ENCODE measurements at places on chromosomes 2 and 18. TPM values are rescaled to one million over a fixed set of nuclear protein-coding genes. Genes with fewer than 3 reads are reported as not detected.
A peak's percentile ranks its signal among the peaks of the same experiment; 100 is the strongest.

DNA sequence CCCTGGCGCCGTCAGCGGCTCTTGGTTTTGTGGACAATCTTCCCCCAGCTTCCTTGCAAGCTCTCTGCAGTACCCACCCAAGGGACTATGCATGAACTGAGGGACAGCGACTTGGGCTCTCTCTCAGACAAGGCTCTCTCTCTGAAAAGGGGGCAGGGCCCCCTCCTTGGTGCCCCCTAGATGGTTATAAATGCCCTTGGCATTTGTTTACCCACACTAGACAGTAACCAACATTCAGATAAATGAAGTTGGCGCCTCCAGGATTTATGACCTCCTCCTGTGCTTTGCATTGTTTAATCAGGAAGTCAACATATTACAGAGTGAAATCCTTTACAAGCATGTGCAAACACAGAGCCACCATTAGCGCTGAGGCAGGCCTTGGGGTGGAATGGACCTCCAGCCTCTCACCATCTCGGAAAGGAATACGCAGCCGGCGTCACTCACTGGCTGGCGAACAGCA lies 547.4 kb upstream of the ID2 start:
- no peak for DNase-seq

GRCh38 chr2:239727776-239728600 lies 297.2 kb downstream of the NDUFA10 start:
- peak; percentile 24 for DNase-seq

The C1QL2 gene
- 0.08 TPM for polyA plus RNA-seq

GRCh38 chr2:161068670-161069069 lies 91.6 kb upstream of the TANK start:
- no peak for DNase-seq

The PTRHD1 gene
- 17.4 TPM for polyA plus RNA-seq

- DNase-seq, result no peak
Observed at GRCh38 chr2:48929571-48930301, 174.2 kb upstream of the LHCGR start.

DNA sequence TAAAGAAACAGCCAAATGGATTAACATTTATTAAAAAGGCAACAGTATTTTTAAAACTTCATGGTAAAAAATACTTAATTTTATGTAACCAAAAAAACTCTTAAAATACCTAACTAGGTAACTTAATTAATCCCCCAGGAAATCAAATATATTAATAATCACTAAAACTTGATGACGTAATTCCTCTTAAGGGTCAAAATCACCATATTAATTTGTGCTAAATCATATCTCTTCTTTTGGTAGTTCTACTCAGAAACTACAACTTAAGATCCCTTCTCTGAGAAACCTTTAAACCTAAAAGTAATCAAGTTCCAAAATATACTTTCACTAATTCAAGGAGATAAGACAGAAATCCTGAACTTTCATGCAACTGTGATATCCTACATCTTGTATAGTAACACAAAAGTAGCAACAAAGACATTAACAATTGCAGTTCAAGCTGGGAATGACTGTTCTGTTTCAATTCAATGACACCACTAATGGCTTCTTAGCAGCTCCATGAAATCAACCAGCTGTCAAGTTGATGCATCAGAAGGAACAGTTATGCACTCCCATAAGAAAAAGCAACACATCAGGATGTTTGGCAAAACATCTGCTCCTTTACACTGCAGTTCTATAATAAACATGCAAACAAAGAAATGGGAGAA lies 4.0 kb downstream of the BAZ2B start:
- no peak for DNase-seq

The PIGN gene
- polyA plus RNA-seq, result 4.3 TPM

GRCh38 chr2:144481666-144482065 lies 38.3 kb downstream of the ZEB2 start:
- no peak for DNase-seq

GRCh38 chr18:73409242-73409641 lies 541.5 kb upstream of the NETO1 start:
- no peak for DNase-seq

DNA sequence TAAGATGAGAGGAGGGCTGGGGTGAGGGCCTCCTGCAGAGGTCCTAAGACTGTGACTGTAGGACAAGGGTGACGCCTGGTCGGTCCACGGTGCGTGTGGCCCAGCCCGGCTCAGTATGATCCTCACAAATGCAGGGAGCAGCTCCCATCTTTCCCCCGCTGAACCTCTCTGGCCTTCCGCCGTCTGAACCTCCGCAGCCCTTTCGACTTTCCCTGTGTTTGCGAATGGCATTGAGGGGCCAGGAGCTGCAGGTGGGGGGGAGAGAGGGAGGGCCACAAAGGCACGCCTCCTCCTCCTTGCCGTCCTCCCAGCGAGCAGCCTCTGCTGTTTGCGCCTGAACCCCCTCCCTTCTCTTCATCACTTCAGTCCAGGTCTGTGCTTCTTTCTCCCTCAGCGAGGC lies 68.6 kb upstream of the PXDN start:
- DNase-seq, result no peak

The ZAP70 gene
- polyA plus RNA-seq, result 0.58 TPM

The ZC3H6 gene
- 11.7 TPM for polyA plus RNA-seq

The SEPTIN10 gene
- polyA plus RNA-seq, result 13.5 TPM

DNA sequence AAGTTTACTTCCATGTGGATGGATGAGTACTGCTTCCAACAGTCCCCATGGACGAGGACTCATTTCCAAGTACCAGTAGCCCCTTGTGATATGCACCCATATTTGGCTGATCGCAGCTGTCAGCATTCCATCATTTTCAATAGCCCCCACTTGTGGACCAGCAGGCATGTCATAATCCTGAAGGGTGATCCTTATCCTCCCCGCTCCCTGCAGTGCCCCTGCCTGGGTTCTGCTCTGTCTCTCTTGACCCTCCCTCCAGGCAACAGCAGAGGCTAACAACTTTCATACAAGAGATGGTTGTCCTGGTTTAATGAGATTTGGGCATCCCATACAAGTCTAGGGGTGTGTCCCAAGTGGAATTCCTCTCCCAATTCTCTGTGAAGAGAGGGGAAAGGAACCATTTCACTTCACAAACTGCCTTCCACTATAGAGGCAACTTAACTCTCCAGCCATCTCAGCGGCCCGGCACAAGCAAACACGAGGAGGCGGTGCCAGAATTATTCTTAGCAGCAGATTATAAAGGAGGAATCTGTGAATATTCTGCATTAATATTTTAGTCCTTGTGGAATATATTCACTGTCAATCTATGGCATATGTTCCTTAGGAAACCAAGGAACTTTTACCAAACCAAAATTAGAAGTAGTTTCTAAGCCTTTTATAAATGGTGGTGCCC lies 110.7 kb downstream of the RTN4 start:
- no peak for DNase-seq

- no peak for DNase-seq
Observed at GRCh38 chr2:8611700-8612099, 70.2 kb upstream of the ID2 start.

The ECEL1 gene
- polyA plus RNA-seq, result 1.4 TPM

The XDH gene
- polyA plus RNA-seq, result 0.06 TPM

GRCh38 chr2:73301636-73302035 lies 8.3 kb upstream of the EGR4 start:
- no peak for DNase-seq

The OTOS gene
- polyA plus RNA-seq, result not detected

- DNase-seq, result no peak
Observed at GRCh38 chr2:204072443-204073324, 136.1 kb downstream of the ICOS start.

The NEU2 gene
- not detected for polyA plus RNA-seq

The KRTCAP3 gene
- not detected for polyA plus RNA-seq

- DNase-seq, result no peak
Observed at GRCh38 chr2:77552956-77553355, 30.8 kb upstream of the LRRTM4 start.

GRCh38 chr2:121360566-121361300 lies 75.7 kb upstream of the TFCP2L1 start:
- no peak for DNase-seq

GRCh38 chr2:217489145-217489960 lies 513.4 kb downstream of the TNS1 start:
- DNase-seq, result no peak

GRCh38 chr2:191125646-191126045 lies 25.1 kb downstream of the STAT4 start:
- no peak for DNase-seq

The CRYGC gene
- not detected for polyA plus RNA-seq

The CHRND gene
- polyA plus RNA-seq, result not detected

DNA sequence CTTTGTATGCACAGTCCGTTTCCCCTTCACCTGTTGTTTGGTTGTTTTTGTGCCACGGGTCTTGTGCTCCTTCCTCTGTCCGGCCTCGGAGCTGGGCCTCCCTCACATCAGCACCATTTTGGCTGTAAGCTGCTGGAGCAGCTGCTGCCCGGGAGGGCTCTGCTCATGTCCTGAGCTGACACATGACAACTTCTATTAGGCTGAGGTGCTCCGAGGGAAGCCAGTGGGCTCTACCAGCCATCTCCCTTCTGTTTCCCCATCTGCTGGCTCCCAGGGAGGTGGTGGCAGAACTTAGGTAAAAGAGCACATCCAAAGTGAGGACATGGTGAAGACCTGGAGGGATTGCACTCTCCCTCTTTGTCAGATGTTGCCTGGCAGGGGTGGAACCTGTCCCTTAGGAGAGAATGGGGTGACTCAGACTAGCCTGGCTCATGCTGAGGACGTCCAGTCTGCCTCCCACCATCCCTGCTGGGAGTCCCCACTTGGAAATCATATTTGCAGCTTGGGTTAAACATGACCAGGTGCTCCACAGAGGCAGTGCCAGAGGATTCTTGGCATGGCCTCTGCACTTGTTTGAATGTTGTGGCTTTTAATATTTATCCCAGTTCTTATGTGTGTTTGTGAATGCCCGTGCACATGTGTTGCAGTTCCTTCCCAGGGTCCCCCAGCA lies 49.8 kb upstream of the TNP1 start:
- no peak for DNase-seq

The POTEI gene
- not detected for polyA plus RNA-seq

DNA sequence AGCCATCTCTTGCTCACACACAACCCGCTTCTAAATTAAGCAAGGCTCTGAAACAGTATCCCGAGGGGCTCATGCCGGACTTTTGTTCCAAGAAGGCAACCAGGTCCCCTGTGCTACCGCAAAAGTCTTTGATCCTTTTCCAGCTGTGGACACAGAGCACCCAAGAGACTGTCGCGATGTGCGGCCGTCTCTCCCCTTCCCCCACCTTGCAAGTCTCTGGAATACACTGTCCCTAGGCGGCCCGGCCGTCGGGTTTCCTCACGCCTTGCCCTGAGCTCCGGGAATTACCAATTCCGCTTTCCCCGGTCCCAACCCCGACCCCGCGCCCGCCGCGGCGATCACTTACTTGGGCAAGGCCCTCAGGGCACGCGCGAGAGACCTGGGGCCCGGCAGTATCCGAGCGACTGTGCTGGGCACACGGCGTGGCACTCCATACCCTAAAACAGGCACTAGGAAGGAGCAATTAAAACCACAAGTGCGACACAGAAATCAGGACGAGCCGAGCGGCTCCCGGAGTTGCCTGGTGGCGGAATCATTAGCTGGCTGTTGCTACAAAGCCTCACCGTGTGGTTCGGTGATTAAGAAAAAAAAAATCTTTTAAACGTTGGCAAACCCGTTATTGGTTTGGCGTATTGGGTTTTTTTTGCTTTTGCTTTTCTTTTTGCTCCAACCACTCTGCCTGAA lies 2.2 kb upstream of the DLX1 start:
- no peak for DNase-seq

DNA sequence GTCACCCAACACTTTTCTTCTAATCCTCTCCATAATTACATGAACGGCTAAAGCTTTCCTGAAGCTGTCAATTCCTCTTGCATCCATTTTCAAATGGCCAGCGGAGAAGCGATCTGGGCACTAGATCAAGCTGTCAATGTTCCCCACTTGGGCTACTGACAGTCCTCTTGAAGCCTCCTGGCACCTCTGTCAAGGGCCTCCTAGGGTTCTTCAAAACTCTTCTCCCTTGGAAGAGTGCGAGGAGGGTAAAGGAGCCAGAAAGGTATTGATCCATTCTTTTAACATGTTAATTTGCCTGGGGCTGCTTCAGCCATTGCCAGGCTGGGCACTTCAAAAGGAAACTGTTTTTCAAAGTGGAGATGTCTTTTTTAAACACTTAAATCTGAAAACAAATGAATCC lies 19.8 kb downstream of the EPHA4 start:
- peak; percentile 19 for DNase-seq

The MERTK gene
- 2.6 TPM for polyA plus RNA-seq

- DNase-seq, result no peak
Observed at GRCh38 chr2:166960702-166961270, 72.5 kb downstream of the XIRP2 start.

DNA sequence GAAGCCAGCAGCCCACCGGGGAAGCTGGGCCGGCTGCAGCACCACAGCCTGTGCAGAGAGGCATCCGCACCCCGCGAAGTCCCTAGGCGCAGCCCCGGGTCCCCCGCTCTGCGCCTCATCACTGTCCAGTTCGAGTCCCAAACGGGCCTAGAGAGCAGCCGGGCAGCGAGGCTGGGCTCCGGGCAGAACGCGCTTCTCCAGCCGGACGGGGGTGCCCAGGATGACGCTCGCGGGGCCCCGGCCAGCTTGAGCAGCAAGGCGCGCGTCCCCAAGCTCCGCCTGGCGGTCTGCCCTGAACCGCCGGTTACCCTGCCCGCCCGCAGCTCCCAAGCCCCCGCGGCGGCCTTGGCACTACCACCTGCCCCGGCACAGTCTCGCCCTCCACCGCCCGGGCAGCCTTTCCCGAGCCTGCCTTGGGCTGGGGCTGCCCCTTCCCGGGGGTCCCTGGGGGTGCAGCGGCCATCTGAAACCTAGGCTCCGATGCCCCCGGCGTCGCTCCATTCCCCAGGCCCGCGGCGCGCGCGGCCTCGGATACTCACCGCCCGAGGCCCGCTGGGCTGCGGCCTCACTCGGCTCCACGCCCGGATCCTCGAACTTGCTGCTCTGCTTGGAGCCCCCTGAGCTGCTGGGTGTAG lies 591 bp downstream of the SLC16A14 start:
- DNase-seq, result peak; percentile 80

DNA sequence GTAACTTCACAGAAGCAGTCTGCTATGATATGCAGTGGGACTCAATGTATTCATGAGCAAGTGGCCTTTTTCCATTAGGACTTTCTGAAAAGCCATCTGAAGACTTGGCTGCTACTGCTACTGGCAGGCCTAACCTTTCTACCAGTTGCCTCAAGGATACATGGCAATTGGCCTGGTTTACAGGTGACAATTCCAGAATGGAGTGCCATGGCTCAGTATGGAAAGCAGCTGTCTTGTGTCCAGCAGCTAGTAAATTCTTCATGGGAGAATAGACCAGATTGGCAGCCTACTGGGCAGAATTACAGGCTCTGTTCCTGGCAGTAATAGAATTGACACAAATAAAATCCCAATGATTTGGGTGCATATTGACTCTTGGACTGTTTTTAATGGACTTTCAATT lies 12.6 kb upstream of the TMX3 start:
- no peak for DNase-seq

GRCh38 chr2:68723181-68723580 lies 11.4 kb upstream of the ARHGAP25 start:
- no peak for DNase-seq

GRCh38 chr2:227534714-227535113 lies 62.8 kb downstream of the AGFG1 start:
- DNase-seq, result no peak

All from heart left ventricle (tissue), 16 donors.